ENCODE measurements at places on chromosomes 6 and 20.

DNA sequence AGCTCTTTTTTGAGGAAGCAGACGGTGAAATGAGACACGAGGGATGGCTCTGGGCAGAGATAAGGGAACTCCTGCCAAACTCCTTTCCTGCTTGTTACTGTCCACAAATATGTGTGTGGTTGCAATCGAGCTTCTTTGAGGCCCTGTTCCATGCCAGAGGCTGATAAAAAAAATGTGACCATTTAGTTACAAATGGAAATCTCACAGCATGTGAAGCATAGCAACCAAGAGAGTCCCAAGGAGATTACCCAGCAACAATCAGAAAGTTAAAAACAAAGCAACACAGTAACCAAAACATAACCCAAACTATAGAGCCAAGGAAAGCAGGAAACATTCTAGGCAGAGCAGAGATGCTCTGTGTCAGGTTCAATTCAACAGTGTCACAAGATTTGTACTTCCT, 35.4 kb upstream of the HMGN3 start:
- DNase-seq: no peak

DNA sequence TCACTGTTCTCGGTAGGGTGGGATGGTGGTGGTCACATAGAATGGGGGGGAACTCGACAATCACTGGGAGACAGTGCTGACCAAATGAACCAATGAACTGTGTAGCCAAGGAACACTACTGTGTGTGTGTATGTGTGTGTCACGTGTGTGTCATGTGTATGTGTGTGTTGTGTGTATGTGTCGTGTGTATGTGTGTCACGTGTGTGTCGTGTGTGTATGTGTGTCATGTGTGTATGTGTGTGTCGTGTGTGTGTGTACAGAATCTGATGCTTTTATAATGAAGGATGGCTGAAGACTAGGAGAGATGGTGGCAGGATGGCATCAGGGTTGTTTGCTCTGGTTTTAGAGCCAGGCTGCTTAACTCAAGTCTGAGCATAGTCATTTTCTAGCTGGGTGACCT, 99.1 kb upstream of the DUSP22 start:
- no peak for DNase-seq

DNA sequence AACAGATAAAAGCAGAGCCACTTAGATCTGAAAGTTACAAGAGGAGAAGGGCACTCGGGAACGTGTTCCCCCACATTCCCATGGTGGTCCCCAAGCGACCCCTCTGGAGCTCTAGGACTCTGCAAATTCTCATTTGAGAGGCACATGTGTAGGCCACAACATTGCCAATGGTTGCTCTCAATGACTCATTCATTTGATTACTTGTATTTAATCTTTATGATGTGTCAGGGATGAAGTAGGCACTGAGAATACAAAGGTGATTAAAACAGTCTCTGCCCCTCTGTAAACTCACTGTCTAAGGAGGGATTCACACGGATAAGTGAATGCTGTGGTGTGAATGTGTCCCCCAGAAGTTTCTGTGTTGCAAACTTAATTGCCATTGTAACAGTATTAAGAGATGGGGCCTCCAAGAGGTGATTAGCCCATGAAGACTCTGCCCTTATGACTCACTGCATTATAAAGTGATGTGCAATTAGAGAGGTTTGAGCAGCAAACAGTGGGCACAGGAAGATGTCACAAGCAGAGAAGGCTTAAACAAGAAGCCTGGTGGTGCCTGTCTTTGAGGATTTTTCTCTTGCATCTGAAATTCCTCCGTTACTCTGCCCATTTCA, 34.0 kb upstream of the TRAM2 start:
- no peak for DNase-seq

GRCh38 chr20:10631126-10631525, 42.7 kb downstream of the JAG1 start:
- no peak for DNase-seq

DNA sequence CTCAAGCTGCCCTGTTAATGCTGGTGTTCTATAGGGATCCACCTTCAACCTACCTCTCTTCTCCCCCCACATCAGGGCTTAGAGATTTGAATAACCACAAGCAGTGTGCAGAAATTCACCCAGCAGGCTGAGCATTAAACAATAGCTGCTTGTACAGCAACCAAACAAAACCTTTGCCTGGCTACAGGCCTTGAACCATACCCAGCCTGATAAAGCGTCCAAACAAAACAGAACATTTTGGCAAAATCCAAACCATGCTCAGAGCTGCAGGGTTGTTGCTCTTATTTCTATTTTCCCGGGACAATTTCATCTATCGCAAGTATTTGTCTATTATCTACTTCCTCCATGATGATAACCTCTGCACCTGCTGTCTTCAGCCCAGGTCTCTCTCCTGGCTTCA, 142.3 kb downstream of the UNC5CL start:
- DNase-seq: no peak

GRCh38 chr20:36569847-36570429, 3.5 kb upstream of the TGIF2 start:
- no peak for DNase-seq

- DNase-seq: no peak
These were observed 121.8 kb downstream of the COL9A1 start for GRCh38 chr6:70180901-70181599.

- no peak for DNase-seq
These were observed 17.0 kb upstream of the MRS2 start for GRCh38 chr6:24385536-24386269.

DNA sequence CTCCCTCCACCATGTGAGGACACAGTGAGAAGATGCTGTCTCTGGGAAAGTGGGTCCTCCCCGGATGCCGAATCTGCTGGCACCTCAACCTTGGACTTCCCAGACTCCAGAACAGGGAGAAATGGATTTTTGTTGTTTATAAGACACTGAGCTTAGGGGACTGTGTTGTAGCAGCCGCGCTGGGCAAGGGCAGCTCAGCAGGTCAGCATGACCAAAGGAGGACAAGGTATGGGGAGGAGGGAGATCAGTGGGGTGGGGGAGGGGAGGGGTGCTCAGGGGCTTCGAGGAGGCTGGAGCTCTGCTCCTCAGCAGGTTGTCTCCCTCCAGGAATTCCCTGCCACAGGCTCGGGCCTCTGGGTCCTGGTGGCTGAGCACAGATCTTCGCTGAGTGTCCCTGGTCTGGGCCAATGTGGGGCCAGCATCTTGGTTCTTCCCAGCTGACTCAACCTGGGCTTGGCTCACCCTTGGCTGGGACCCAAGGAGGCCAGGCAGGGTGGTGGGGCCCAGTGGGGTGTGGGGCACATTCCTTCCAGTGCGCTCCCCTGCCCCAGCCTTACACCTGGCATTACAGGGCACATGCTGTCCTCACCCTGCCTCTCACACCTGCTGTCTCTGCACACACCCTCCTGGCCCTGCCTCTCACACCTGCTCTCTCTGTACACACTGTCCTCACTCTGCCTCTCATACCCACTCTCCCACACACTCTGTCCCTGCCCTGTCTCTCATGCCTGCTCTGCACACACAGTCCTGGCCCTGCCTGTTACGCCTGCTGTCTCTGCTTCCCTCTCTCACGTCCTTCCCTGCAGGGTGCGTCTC, 107.3 kb downstream of the SYCP2 start:
- no peak for DNase-seq

DNA sequence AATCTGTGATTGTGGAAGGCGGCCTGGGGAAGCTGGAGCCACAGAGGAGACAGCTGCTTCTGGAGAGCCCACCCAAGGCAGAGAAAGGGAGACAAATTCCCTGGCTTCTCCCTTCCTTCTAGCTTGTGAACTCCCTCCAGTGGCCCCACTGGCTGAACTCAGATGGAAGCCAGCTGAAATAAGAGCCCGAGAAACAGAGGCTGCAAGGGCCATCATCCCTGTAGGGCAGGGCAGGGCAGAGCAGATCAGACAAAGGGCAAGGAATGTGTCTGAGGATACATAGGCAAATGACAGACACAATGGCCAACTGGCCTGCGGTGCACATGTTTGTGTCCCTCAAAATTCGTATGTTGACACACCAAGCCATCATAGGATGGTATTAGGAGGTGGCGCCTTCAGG, 25.3 kb downstream of the MDFI start:
- DNase-seq: no peak

- DNase-seq: no peak
These were observed 46.2 kb upstream of the SDHAF4 start for GRCh38 chr6:70520575-70520974.

GRCh38 chr20:59087829-59088433, 45.3 kb upstream of the PRELID3B start:
- peak; percentile 84 for DNase-seq

GRCh38 chr6:159616456-159616855, 76.6 kb downstream of the SOD2 start:
- no peak for DNase-seq

GRCh38 chr20:16222859-16223411, 350.3 kb downstream of the KIF16B start:
- DNase-seq: no peak

DNA sequence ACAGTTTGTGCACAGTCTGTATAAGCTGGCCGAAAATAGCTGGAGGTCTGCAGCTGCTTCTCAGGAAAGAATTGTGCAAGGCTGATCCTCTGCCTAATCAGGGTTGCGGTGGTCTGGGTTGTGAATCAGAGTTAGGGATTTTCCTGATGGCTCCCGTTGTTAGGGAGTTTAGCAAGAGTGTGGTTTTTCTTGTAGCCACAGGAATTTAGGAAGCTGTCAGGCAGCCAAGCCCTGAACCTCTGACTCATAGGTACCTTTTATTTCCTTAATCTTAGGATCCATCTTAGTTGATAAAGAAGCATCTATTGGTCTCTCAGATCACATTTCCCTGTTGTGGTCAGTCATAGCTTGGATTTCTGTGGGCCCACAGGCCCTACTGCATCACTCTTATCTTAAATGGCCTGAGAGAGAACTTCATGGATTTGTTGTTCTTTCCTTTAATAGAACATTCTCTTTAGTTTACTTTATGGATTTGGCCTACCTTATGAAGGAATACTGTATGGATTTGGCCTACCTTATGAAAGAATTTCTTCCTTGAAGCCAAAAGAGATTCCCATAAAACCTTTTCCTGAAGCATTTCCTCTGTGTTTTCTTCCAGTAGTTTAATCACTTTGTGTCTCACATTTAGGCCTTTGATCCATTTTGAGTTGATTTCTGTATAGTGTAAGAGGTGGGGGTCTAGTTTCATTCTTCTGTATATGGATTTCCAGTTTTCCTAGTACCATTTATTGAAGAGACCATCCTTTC, 10.3 kb downstream of the KIF25 start:
- no peak for DNase-seq

DNA sequence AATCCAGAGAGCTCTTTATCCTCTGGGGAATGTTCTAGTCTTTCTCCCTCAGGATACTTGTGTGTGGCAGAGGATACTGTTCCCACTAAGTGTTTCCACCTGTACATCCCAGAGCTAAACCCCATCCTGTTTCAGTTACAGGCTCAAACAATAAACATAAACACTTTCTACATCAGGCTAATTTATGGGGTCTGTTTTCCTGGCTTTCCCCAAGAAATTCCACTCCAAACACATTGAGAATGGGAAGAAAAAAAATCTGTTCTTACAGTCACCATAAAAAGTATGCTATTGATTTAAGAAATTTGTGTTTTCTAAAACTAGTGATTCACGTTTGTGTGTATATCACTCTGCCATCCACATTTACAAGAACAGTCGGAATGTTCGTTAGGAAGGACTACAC, 293.9 kb upstream of the FOXQ1 start:
- DNase-seq: no peak

DNA sequence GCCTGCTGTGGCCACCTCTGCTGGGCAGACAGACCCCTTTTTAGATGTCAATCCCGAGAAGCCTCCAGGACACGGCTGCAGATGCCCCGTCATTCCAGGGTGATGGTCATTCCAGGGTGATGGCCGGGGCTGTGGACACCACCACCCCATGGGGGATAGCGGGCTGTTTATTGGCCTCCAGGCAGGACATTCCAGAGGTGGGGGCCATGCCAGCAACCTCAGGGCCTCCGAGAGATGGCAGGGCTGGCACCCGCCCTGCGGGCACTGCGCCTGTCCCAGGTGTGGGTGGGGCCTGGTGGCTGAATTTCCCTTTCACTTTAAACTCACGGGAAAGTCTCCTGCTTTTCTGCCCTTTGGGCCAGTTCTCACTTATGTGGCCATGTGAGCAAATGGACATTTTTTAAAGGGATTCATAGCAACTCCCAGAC, 14.5 kb downstream of the COL9A3 start:
- DNase-seq: no peak

DNA sequence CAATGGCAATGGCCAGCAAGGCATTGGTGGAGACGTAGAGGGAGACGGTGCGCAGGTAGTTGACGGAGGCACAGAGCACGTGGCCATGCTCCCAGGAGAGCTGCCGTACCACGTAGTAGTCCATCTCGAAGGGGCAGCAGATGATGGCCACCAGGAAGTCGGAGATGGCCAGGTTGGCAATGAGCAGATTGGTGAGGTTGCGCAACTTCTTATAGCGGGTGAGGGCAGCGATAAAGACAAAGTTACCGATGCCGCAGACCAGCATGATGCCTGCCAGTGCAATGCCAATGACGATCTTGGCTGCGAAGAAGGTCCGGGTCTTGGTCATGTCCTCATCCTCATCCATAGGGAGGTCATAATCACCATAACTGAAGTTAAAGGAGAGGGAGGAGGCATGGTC, 2.8 kb downstream of the PROKR2 start:
- no peak for DNase-seq

DNA sequence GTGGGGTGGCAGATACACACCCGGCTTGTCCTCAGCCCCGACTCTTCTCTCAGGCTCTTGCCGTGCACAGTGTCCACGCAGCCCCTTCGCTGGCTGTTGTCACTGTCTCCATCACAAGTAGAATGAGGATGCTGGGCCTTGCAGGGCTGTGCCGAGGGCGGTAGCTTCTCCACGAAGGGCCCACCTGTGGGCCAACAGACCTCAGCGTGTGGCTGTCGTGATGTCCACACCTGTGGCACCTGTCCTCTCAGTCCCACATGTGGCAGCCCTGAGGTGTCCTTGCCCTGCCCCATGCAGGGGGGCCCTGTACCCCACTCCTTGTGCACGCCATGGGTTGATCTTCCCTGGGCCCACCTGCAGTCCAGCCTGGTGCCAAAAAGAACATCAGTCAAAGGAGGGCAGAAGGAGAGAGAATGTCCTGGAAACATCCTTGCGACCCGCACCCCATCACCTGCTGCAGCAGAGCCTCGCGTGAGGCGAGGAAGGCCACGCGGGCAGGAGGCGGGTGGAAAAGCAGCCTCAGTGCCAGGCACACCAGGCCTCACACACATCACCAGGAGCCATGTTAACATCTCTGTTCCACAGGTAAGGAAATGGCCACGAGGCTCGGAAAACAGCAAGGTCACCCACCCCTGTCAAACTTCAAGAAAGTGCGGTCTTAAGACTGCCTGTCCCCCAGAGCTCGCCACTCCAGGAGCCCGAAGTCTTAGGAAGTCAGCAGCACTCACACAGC, 22.3 kb upstream of the AFDN start:
- DNase-seq: no peak

DNA sequence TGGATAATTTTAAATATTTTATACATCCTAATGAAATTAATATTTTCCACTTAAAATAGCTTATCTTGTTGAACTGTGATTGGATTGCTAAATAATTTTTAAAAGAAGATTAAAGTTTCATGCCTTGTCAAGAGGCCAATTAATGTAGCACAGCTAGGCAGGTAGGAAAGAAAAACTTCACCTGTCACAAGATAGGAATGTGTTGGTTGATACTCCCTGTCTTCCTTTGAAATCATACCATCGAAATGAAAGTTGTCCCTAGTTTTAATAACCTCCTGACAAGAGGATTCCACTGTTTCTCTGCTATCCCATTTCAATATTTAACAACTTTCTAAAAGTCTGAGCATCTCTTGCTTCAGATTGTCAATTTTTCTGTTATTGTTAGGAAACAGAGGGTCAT, 80.8 kb downstream of the BMP6 start:
- DNase-seq: no peak

- peak; percentile 18 for DNase-seq
These were observed 79.2 kb upstream of the BACH2 start for GRCh38 chr6:90375681-90376439.
